Left renal cortex interstitium (tissue), 4 donors: ENCODE measurements at places on chromosomes 16 and 17. TPM values are rescaled to one million over a fixed set of nuclear protein-coding genes. Genes with fewer than 3 reads are reported as not detected.

- DNase-seq: no peak
These were observed 5.4 kb downstream of the MYO1C start for GRCh38 chr17:1486802-1487695.

GRCh38 chr16:73204359-73205152 is 156.6 kb upstream of the ZFHX3 start:
- no peak for DNase-seq

DNA sequence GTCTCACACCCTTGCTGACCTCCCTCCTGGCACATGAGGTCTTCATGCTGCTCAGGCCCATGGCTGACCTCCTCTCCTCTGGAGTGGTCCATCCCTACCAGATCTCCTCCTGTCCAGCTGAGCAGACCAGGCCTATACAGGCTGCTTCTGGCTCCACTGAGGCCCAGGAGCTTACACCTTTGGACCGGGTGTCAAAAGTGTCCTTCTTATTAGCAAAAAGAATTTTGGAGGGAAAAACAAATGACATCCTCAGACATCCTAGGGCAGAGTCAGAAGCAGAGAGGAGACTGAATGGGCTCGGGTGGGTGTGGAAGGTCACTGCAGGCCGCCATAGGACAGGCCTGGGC is 38.1 kb downstream of the WSB1 start:
- DNase-seq: no peak

GRCh38 chr17:77963441-77963840 is 4.9 kb downstream of the TNRC6C start:
- DNase-seq: no peak

GRCh38 chr17:39782481-39782880 is 44.7 kb downstream of the GRB7 start:
- no peak for DNase-seq

- no peak for DNase-seq
These were observed 29.1 kb downstream of the COG4 start for GRCh38 chr16:70494202-70494770.

DNA sequence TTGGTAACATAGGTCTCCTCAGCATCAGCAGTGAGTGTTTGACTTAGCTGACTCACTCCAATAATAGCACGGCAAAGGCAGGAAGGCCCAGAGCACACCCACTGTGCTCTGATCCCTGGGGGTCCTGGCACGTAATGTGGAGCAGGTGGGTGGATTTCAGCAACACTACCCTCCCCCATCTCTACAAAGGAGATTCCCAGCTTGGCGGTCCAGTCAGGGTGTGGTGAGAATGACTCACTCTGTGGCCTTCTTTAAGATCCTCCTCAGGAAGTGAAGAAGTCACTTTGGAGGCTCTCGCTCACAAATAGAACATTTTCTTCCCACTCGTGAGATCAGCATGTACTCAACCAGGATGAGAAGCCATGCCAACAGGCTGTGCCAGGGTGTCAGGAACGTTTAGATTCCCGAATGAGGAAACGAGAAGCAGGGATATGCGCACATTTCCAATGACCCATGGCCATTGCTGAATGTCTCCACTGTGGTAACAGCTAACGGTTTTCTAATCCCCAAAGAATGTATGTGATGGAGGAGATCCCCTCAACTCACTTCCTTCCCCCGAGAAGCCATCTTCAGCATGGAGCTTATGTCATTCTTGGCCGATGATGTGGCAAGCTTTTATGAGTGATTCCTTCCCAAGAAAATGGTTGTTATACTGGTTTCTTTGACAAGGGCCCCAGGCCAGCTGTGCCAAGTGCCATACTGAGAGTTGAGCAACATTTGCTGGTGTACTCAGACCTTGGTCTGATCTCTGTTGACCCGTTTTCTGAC is 365.2 kb downstream of the C16orf95 start:
- DNase-seq: no peak

GRCh38 chr17:13888056-13888609 is 181.2 kb upstream of the COX10 start:
- peak; percentile 27 for DNase-seq

Gene CBFB
- 77.1 TPM for polyA plus RNA-seq

Gene CCL4
- polyA plus RNA-seq: 0.62 TPM

Gene CD300H
- not detected for polyA plus RNA-seq

Gene NAGS
- 3.4 TPM for polyA plus RNA-seq

Gene CRHR1
- polyA plus RNA-seq: 0.59 TPM
